Astrocyte (in vitro differentiated cells and primary cell): ENCODE measurements at places on chromosomes 12 and 14.

- DNase-seq: no peak
Measured at GRCh38 chr14:64683264-64683663, 21.0 kb upstream of the PLEKHG3 start.

DNA sequence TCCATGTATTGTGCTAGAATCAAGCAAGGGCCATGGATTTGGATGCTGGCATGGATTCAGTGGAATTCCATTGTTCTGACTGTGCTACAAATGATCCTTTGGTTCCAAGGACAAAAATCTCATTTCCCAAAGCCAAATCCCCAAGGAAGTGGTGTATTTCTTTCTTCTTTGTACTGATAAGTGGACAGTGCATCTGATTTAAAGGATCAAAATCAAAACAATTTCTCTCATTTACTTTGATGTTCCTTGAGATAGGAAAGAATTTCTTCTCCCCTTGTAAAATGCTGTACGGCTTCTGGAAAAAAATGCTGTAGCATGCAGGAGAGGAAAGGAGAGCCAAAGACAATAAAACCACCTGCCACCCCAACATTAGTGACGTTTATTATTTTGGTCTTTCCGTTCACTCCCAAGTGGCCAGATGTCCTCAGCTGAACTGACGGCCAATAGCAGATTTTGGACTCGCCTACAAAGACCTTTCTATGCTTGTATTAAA is 185.7 kb downstream of the PRKD1 start:
- DNase-seq: peak; percentile 84

- no peak for DNase-seq
Measured at GRCh38 chr12:33721561-33721960, 281.9 kb upstream of the SYT10 start.

DNA sequence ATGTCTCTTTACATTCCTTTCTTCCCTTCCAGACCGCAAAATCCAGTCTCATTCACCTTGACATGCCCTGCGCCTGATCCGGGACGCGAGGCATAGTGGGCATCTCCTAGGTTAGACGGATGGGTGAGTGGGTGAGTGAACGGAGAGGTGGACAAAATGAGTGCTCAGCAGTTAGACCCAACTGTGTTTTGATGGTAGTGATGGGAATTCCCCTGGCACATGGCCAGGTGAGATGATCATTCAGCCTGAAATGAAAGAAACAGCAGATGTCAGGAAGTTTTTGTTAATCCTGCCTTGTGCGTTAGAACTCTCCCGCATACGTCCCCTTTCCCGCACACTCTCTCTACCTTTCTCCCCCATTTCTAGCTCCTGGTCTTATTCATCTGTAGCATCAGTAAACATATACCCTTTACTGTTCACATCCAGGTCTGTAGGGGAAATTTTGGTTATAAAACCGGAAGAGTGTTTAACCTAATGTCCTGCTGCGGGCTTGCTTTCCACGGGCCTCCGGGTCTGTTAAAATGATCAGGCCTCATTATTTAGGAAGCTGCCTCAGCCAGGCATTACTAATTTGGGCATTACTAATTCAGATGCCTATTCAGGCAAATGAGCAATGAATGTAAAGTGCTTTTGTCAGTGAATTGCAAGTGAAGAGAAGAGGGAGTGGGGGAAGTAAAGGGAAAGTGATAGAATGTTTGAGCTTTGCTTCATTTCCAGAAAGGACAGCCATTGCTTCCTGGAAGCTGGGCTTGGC is 172.8 kb downstream of the ETV6 start:
- peak; percentile 77 for DNase-seq

DNA sequence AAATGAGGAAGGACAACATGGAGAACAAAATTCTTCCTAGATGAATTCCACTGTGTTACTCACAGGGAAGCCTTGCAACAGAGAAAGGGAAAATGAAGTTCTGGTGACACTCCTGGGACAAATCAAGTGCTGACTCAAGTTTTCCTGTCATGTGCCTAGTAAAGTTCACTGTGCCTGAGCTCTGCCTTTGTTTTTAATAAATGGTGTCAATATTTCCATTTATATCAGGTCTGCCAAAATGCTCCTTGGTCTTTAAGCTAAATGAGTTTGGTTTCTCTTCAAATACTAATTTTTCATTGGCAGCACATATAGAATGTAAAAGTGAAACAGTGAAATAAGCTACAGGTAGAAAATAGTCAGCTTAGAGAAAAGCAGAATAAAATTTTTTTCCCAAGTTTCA is 33.0 kb downstream of the HIGD1C start:
- DNase-seq: peak; percentile 70
